ENCODE measurements at places on chromosomes 7 and 10. TPM values are rescaled to one million over a fixed set of nuclear protein-coding genes. Genes with fewer than 3 reads are reported as not detected.

CADPS2 gene
- 40.8 TPM for total RNA-seq

MINDY4 gene
- 4.1 TPM for total RNA-seq

LRGUK gene
- under 0.01 TPM for total RNA-seq

TSPAN13 gene
- 2.8 TPM for total RNA-seq

CALHM1 gene
- not detected for total RNA-seq

NPSR1 gene
- not detected for total RNA-seq

AKR1C4 gene
- total RNA-seq, result not detected

PSD gene
- total RNA-seq, result 5.3 TPM

FLNC gene
- total RNA-seq, result 191 TPM

CALHM2 gene
- total RNA-seq, result 35.8 TPM

RBP4 gene
- total RNA-seq, result not detected

EN2 gene
- total RNA-seq, result not detected

HYAL4 gene
- not detected for total RNA-seq

SMKR1 gene
- 0.51 TPM for total RNA-seq

KLHDC10 gene
- total RNA-seq, result 29.1 TPM

NEUROD6 gene
- not detected for total RNA-seq

KNDC1 gene
- total RNA-seq, result 0.50 TPM

FAM25C gene
- not detected for total RNA-seq

Data from fibroblast of lung (primary cell).